G401 (cell line): ENCODE measurements at places on chromosomes 12 and 14.

GRCh38 chr14:106843386-106843785 is 1317.0 kb downstream of the TMEM121 start:
- no peak for DNase-seq

DNA sequence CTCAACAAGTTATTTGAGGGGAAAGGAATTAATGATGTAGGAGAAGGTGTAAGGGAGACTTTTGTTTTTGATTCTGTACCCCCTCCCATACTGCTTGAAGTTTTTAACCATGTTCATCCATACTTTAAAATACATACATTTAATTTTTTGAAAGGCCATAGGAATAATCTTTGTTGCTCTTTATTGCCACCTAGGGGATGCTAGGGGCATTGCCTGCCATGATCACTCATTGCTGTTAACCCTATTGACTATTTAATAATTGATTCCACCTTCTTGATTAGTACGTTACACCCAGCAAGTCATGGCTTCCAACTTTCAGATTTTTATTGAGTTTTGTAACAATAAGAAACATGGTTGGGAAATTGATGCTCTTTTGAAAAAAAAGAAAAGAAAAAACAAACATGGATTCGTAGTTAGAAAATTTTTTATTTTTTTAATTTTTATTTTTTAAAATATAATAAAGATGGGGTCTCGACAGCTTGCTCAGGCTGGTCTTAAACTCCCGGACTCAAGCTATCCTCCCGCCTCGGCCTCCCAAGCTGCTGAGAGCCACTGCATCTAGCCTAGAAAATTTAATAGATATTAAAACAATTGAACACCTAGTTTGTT is 8.5 kb upstream of the PRKAB1 start:
- DNase-seq = peak; percentile 28

GRCh38 chr14:61435563-61436337 is 114.4 kb downstream of the PRKCH start:
- DNase-seq = no peak

GRCh38 chr12:26471560-26471959 is 276.2 kb downstream of the SSPN start:
- peak; percentile 35 for DNase-seq

- DNase-seq = no peak
Measured at GRCh38 chr12:52496054-52496453, 3.0 kb upstream of the KRT6A start.

DNA sequence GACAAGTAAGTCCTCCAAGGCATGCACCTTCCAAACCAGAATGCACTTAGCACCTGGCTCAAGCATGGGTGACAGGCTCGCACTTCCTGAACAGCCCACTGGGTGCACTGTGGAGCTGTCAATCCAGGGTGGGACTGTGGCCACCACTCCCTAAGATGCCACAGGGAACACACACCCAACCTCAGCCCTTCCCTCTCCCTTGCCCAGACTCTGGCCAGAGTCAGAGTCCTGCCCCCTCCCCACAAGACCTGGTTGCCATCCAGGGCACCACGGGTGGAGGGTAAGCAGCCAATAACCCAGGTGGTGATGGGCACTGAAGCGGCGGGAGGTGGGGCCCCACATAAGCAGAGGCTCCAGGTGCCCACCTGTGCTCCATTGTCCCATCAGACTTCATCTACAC is 160.6 kb downstream of the MYRFL start:
- no peak for DNase-seq

- DNase-seq = no peak
Measured at GRCh38 chr12:25025260-25025659, 76.4 kb upstream of the BCAT1 start.

DNA sequence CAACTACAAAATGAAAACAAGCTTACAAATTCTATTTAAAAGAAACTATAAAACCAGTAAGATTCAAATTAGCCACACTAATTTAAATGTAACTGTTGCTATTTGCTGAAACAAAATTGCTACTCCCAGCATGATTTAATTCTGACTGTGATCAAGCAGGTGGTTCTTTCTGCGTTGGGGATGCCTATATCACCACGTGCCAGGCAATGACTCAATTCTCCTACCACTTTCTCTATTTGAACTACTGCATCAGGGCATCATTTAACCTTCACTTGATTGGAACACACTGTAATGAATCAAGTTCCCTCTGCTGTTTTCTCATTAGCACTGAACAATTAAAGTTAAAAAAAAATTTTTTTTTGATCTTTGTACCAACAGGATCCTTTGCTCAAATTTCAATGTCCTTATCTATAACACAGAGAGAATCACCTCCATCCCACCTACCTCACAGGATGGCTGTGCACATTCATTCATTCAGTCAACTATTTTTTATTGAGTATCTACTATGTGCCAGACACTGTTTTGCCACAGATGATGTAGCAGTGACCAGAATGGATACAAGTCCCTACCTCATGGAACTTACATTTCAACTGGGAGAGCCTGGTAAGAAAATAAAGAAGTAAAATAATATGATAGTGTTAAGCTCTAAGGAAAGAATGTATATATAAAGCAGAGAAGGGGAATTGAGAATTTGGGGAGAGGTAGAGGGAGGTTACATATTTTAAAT is 8.0 kb upstream of the ACTN1 start:
- no peak for DNase-seq

DNA sequence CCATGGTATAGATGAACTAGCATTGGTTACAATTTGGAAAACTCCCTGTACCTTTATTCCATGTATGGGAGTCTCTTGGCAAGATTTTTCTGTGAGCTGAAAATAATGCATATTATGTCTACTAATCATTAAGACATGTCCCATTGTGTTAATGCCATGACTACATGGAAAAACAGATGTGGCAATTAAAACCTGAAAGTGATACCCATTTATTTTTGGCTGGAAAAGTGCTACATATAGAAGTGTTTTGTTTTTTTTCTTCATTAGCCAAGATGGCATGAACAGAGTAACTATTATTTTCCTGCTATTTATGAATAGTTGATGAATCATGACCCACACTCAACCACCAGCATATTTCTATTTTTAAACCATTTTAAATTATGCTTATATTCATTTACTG is 58.2 kb downstream of the ALG10B start:
- DNase-seq = no peak

GRCh38 chr12:5043589-5044419 is at the start of gene KCNA5:
KCNA5 (plus strand) TSS chr12:5043879; CDS start chr12:5044148, 269 bp downstream.
- DNase-seq = no peak

- DNase-seq = no peak
Measured at GRCh38 chr12:78949532-78949931, 85.0 kb downstream of the SYT1 start.

- peak; percentile 36 for DNase-seq
Measured at GRCh38 chr12:101792046-101792931, 38.5 kb downstream of the GNPTAB start.

DNA sequence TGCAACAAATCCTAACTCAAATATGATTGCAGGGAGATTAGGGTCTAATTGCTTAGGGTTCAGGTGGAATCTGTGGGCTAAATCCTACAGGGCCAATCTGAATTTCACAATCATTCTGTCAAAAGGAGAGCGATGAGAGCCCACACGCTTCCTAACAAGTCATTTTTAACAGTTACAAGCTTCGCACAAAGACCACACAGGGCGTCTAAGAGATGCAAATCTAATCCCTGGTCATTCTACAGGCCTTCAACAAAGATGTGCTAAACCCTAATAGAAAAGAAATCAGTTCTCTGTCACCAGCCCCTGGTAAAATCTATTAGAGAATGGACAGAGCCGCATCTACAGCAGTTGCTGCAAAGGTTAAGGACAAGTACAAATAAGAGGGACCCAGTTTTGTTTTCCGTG is 15.3 kb downstream of the NKX2-1 start:
- DNase-seq = no peak

GRCh38 chr12:42552822-42553221 is 36.7 kb downstream of the PRICKLE1 start:
- no peak for DNase-seq

GRCh38 chr14:72521968-72522741 is 371.7 kb downstream of the DPF3 start:
- DNase-seq = no peak

DNA sequence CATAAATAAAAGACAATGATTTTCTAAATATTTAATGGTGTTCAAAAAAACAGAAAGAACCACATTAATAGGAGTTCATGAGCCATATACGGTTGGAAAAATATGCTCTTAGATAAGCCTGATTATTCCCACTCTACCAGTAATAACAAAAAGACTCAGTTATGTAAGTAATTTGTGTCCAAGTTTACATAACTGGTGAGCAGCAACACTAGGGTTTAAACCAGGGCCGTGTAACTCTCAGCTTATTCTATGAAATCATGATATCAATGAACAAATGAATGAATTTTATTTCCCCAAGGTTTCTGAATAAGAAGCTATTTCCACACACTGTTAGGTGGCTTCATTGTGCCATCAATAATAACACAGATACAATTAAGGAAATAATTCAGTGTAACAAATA is 98.3 kb downstream of the GARIN6 start:
- DNase-seq = peak; percentile 60

DNA sequence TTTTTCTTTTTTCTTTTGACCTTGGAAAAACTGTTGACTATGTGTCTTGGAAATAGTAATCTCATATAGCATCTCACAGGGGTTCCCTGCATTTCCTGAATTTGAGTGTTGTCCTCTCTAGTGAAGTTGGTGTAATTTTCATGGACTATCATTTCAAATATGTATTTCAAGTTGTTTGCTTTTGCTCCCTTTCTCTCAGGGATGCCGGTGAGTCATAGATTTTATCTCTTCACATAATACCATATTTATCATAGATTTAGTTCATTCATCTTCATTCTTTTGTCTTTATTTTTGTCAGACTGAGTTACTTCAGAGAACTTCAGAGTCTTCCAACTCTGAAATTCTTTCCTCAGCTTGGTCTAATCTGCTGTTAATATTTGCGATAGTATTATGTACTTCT is 1320.6 kb downstream of the LRFN5 start:
- no peak for DNase-seq

DNA sequence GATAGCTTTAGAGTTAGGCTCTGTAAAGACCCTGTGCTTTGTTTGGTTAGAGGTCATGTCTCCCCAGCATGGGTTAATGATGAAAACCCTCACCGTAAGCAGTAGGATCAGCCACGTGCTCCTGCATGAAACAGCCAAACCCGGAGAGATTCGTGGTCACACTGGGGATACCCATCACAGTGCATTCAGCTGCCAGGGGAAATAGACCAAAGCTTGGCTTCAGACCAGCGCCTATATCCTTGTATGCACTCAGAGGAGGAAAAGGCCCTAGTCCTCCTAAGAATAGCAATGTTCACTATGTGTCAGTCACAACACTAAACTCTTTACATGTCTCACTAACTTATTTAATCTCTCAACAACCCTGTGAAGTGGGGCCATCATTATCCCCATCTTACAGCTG is 16.3 kb downstream of the SPX start:
- no peak for DNase-seq

DNA sequence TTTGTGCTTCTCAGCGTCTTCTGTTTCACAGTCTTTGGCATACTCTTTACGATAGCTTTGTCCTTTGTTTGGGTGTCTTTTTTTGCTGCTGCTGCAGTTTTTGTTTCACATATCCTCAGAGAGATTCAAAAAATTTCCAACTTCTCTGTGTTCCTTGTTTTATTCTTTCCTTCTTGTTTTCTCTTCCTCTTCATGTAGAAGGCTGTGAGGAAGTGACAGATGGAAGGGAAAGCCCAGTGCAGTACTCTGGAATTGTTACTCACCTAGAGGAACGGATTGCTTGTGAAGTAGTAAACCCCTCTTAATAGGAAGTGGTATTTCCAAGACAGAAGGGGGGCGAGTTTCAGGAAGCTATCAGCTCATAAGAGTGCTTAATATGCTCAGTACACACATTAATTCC is 1.7 kb downstream of the CREBL2 start:
- DNase-seq = peak; percentile 37

DNA sequence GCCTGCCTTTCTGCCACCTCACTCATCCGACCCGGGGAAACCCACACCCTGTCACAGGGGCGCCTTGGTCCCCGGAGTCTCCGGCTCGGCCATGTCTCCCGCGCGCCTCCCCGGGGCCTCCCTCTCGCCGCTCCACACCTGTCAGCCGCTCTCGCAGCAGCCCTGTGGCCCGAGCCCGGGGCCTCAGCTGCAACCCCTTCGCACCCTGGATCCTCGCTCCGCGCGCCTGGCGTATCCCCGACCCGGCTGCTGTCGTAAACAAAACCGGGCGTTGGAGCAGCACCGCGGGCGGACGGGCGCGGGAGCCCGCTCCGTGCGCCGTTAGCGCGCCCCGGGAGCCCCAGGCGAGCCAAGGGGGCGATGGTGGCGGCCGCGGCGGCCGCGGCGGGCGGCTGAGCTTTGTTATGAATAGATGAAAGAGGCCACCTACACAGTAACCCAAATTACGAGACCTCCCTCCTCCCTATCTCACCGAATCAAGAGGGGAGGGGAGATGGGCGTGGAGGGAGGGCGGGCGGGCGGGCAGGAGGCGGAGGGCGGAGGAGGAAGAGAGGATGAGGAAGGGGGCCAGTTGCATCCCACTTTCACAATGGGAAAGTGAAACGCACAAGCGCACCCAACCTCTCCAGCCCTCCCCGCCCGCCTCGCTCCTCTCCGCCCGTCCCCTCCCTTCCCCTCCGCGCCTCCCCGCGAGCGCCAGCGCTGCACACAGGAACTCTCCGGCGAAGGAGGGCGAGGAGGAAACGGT is at the start of gene PLXNC1:
Gene PLXNC1, plus strand, starts transcription at position 587 of the 748 bp plus-strand sequence. CDS start 395 bp downstream, outside the sequence.
- DNase-seq = peak; percentile 78

DNA sequence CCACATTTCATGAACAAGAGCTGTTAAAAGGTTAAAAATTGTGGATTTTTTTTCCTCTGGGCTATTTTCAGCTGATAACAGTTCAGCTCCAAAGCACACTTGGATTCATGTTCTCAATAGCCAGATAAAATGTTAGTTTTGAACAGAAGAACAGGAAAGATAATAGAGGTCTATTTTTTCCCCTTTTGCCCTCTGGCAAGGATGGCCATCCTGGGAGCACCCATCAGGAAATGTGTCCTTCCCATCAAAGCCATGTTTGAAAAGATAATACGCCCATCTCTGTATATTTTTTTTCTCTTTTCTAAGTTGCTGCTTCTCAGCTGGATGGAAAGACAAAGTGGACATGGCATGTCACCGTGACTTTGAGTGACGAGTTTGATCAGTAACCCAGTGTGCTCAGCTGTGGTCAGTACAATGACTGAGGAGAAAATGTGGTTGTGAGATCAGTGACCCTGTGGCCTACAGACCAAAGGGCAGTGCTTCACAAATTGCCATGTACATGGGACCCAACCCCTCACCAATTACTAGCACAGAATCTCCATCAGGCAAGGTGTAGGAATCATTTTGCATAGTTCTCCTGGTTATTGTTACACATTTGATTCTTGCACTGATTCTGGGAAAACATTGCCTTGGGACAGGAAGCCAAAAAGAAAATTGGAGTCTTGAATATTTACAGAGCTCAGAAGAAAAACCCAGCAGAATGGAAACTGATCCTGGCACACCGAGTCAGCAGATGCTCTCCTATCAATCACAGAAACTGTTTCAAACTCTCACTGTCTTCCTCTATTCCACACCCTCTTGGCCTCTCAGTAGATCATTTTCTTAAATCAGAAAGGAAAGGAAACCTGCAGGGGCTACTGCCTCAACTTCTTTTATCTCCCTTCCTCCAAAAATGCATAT is 64.3 kb downstream of the ANO6 start:
- DNase-seq = no peak

DNA sequence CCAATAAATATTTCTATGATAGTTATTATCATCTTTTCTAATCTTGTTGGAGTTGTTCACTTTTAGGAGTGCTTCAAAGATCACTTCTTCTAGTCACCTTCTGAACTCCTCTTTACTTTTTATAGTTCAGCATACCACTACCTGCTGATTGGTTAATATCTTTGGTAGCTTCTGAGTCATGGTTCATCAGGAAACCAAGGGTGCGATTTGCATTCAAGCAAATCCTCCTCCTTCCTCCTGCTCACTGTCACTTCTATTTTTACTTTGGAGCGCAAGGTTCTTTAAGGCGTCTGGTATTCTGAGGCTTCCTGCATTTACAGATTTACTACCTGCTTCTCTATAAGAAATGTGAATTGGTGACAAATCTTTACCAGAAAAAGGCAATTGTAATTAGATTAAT is 24.0 kb downstream of the SYT1 start:
- no peak for DNase-seq
